ENCODE measurements at places on chromosomes 7 and 10.

- no peak for DNase-seq
Observed at GRCh38 chr10:112115781-112116385, 67.7 kb downstream of the GPAM start.

DNA sequence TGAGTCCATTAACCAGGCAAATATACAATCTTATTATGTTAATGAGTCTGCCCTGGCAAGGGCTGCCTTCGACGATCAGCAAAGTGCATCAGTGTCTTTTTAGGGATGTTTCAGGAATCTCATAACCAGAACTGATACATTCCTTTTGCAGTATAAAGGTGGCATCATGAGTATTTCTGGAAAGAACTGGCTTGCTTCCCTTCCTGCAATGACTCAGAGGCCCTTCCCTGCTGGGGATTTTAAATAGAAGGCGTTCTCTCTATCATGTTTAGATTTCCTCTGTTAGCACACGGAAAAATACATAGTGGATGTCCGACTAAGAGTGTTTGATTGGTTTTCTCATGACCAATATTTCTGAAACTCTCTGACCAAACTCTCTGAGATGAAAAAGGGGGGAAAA, 1.8 kb downstream of the NPS start:
- no peak for DNase-seq

- no peak for DNase-seq
Observed at GRCh38 chr10:102813734-102814452, 23.3 kb downstream of the CYP17A1 start.

DNA sequence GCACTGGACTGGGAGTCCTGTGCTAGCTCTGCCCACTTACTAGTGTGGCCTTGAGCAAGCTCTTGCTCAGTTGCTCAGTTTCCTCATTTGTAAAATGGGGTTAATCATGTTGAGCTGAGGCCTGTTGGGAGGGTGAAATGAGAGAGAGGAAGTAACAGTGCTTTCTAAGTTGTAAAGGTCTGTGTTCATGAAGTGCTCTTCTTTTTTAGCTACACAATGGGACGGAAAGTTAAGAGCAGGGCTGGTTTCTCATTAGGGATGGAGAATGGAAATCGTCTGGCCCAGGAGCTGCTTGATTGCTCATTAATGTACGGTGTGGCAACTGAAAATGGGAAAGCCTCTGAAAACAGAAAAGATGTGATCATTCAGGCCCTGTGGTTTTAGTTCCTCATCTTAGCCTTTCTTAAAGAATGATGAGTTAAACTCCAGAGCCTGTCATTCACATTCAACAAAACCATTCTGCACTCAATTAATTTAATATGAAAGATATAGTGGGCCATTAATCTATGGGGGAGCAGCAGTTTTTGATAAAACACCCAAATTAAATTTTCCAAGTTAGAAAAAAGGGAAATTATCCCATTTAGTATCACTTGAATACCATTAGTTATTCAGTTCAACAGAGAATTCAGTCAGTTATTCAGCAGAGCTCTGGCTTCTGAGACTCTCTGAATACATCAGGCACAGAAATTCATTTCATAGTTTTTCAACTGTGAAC, 60.5 kb downstream of the SH2D4B start:
- no peak for DNase-seq

DNA sequence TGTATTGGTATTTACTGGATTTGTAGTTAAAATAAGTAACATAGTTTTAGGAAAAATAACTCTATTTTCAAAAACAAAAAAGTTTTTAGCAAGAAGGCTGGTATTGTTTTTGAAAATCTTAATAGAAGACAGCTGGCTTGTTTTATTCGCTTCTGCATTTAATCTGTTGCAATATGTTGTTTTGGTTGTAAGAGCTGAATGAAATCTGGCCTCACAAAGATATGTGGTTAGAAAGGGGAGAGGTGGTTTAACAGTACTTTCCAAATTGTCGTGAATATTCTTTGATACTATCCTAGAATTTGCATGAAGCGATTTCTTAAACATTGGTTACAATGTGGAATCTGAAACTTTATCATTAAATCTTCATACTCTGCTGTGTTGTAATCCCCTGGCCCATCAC, 355.9 kb upstream of the FZD8 start:
- DNase-seq, result no peak

GRCh38 chr7:12722636-12723605, 35.5 kb downstream of the ARL4A start:
- no peak for DNase-seq

DNA sequence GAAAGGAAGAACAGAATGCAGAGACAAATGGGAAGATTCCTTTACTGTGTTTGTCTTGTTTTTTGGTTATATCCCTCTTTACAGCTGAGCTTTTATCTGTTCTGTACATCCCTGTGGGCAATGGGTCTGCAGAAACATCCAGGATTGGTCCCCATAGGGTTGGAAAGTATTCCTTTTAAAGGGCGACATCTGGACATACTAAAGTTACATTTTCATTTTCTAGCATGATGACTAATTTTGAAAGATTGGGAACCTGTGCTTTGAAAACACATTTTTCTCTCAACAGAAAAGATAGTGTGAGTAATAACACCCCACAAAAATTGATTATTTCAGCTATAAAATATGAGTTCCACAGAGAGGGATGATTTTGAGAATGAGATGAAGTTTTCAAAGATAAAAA, 435.8 kb downstream of the GPAM start:
- DNase-seq, result no peak

- no peak for DNase-seq
Observed at GRCh38 chr10:110200503-110200902, 6.9 kb upstream of the MXI1 start.

DNA sequence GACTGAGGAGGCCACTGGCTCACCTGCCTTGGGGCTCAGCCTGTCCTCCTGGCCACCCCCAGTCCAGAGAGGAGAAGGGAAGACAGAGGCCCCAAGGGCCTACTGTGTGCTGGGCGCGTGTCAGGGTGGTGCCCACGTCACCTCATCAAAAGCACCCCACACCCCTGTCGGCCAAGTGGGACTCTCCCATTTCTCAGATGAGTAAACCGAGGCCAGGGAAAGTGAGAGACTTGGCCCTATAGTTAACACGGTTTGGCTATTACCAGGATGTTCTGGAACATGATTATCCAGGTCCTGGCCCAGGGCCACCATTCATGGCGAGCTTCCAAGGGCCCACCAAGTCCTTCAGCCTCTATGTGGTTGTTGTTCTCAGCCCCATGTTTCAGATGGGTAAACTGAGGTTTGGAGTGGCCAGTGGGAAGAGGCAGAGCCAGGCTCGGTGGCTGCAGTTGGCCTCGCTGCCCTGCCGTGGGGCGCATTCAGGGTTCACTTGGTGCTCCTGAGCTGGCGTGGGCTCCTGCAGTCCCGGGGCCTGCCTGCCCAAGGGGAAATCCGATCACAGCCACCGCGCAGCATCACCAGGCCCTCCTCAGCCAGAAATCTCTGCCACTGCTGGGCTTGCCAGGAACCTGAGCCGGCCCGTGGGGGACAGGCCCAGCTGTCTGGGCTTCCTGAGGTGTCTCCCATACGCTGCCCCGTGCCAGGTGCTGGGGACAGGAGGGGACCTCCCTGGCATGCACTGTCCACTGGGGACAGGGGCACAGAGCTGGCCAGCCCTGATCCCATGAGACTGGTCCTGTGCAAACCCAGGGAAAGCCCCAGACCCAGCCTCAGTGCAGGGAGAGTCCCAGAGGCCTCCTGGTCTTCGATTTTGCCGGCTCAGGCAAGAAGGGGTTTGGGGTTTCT, 117.7 kb upstream of the TNRC18 start:
- no peak for DNase-seq

- DNase-seq, result no peak
Observed at GRCh38 chr10:101123085-101123814, 7.8 kb upstream of the TLX1 start.

DNA sequence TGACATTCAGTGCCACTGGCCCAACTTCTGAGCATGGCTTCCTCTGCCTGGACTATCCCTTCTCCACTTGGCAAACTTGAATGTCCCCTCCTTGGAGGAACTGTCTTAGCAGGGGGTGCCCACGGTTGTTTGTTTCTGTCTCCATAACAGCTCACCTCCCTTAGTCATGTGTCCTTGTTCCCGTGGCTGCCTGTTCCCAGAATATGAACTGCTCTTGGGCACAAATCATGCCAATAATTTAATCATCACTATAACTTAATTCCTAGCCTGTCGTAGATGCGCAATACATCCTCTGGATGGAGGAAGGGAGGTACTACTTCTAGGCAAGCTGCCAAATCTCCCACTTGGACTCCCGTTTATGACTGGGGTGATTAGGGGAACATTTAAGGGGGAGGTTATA, 173.1 kb downstream of the MYOF start:
- no peak for DNase-seq

DNA sequence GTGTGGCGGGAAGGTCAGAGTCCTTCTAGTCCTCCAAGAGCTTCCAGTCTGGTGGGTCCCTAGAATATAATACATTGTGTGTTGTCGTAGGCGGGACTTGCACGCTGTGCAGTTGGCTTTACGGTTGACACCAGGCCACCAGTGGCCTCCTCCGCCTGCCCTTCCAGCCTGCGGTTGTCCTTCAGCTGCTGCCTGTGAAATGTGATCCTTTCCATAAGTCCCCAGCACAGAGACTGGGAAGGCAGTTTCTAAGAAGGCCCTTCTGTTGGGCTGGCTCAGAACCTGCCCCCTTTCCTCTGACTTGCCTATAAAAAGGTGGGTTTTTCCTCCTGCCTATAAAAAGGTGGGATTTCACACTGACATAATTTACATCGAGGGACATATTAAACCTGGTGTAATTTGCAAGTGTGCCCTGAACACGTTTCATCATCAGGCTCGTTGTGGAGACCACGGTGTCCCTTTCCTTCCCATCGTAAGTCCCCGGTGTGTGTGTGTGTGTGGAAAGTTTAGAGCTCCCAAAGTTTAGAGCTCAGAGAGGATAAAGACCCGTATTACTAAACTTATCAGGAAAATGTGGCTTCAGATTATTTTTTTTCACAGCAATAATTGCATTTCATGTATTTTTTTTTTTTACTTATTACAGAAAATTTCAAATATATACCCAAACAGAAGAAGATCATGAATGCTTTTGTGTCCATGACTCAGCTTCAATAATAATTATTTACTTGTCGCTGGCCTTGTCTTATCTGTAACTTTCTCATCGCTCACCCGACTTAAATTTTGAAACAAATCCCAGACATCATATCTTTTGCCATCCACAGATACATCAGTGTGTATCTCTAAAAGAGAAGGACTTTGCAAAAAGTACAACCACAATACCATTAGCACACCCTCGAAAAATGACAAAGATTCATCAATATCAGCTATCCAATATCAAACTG, 45.1 kb downstream of the CUX1 start:
- DNase-seq, result no peak
